ENCODE measurements at places on chromosomes 5 and 9. TPM values are rescaled to one million over a fixed set of nuclear protein-coding genes. Genes with fewer than 3 reads are reported as not detected.

- no peak for DNase-seq
Observed at GRCh38 chr5:104400941-104401340, 838.4 kb upstream of the NUDT12 start.

DNA sequence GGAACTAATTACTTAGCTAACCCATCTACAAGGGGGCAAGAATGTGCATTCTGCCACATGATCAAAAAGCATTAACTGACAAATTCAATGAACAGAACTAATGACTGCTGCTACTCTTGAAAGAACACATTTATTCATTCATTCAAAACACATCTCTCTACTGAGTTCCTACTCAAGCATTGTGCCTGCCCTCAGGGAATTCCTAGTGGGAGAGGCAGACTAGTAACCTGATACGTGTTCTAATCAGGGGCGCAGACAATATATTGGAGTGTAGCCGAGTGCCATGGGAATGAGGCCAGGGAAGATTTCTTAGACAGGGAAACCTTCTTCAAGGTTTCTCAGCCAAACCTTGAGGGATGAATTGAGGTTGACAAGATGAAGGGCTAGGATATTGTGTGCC is 56.7 kb upstream of the PAPPA start:
- no peak for DNase-seq

GRCh38 chr5:122985954-122986721 is 50.4 kb downstream of the PPIC start:
- DNase-seq, result no peak

DNA sequence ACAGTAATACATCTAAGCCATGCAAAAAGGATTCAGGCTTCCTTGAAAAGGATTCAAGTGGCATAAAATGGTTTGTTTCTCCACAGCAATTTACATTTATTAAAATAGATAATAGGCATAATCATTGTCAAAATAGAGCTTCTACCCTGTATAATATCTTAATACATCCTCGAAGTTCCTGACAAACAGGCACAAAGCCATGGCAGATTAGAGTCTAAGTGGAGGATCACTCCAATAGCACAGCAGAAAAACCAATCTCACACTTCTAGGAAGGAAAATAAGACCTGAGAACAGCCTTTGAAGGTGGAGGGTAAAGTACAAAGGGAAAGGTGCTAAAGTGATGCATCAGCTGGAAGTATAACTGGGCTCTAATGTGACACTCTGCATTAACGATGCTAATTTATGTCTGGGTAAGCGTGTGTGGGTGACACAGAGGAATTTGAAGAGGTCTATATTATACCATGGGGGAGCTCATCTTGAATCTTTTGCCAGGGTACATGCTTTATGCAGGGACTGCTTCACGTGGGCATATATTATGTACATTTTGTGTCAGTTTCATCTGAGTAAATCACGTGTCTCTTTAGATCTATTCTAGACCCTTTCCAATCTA is 28.8 kb downstream of the PPP2R2B start:
- no peak for DNase-seq

- DNase-seq, result no peak
Observed at GRCh38 chr9:27791311-27791710, 218.0 kb upstream of the C9orf72 start.

DNA sequence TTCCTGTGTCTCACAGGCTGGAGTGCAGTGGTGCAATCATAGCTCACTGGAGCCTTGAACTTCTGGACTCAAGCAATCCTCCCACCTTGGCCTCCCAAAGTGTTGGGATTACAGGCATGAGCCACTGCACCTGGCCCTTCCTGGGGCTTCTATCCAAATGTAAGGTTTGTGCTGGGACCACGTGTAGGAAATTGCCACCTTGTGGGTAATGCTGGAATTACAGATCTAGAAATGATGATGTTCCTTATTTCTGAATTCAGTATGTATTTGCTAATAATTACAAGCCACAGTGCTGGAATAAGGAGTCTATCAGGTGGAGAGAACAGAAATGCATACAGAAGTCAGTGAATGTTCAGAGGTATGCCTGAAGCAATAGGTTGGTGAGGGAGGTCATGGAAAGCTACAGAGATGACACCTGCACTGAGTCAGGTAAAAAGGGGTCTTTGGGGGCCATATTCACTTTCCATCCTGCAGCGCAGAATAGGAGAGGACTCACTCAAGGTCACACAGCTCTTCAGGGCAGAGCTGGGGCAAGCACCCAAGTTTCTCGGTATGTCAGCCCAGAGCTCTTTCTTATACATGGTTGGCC is 8.8 kb upstream of the IGFBPL1 start:
- no peak for DNase-seq

DNA sequence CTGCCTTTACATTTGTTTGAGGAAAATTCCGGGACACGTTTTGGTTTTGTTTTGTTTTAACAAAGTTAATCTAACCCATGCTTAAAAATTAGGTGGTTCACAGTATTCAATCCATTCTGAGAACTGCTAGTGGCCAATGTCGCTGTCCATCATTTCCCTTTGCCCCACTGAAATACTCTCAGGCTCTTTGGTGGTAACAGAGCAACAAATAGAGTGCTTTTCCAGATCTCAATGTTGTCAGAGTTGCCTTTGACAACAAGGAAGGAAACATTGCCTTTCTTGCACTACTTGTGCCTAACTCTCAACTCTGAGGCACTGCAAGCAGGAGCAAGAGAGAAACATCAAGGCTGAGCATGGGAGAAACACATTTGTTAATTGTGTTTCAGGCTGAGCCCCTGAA is 154.0 kb downstream of the MCTP1 start:
- no peak for DNase-seq

DNA sequence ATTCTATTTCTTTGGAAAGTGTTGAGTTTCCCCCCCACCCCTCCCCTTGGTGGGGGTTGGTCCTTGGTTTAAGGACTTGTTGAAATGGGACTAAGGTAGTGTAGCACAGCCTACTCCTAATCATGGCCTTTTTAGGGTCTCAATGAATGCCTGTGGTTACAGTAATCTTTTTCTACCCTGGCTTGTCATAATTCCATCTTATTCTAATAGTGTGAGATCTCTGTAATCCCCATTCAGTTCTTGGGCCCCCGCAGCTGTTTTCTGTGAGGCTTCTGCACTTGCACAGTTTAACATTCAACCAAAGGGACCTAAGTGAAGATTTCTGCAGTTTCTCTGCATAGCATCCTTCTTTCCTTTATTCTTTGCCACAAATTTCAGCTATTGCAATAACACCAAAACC is 30.7 kb downstream of the TNFSF15 start:
- DNase-seq, result no peak

- DNase-seq, result no peak
Observed at GRCh38 chr9:125428060-125428901, 166.7 kb downstream of the GAPVD1 start.

GRCh38 chr9:12997009-12997408 is 222.2 kb downstream of the LURAP1L start:
- no peak for DNase-seq

- no peak for DNase-seq
Observed at GRCh38 chr9:81669866-81670265, 19.5 kb downstream of the TLE1 start.

GRCh38 chr9:70466976-70467561 is 52.6 kb upstream of the KLF9 start:
- DNase-seq, result no peak

DNA sequence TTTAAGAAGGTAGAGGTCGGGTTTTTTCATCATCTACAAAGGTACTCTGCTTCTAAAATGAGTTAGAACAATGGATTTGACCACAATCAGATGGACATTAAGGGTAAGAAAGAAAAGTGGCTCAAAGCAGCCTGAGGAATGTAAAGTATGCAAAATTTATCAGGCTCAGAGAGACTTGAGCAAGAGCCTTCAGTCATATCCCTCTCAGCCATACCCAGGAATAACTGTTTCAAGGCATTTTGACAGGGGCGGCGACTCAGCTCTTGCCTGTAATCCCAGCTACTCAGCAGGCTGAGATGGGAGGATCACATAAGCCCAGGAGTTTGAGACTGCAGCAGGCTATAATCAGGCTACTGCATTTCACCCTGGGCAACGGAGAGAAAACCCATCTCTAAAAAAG is 38.8 kb upstream of the ANXA2R start:
- no peak for DNase-seq

DNA sequence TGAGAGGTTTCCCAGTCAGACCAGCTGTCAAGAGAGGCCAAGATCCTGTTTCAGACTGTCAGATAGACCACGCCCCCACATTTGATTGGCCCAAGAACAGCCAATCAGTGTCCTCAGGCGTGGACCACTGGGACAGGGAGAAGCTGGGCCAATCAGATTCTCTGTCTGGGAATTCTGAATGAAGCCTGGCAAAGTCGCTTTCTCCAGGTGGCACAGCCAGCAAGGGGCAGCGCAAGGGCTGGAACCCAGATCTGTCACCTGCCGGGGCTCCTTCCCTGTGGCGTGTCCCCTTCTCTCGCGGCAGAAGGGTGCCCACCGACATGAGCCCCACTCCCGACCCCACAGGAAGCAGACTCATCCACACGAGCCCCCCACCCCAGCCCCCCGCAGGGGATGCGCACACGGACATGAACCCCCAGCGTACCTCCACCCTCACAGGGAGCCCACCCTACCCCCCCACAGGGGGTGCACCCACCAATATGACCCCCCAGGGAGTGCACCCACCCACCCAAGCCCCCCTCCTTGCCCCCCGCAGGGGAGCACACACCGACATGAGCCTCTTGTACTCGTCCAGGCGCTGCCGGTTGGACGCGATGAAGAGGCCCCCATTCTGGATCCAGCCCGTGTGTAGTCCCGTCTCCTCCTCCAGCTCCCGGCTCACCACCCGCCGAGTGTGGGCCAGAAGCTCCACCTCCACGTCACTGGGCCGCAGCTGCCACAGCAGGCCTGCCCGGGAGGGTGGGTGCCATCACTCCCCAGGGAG is 6.1 kb downstream of the SARDH start:
- DNase-seq, result peak; percentile 36

DNA sequence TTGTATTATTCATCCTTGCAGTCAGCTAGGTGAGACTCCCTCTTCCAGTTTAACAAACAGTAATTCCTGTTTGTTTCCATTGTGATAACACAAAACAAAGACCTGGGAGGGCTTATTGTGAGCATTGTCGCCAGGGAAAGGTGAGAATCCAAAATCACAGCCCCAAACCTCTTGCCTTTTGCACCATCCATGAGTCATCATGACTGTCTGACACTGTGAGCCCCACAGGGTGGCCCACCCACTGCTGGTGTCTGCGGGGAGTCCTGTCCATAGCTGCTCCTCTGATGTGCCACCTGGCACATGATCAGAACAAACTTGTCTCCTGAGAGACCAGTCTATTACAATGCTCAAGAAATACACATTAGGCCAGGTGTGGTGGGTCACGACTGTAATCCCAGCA is 33.7 kb upstream of the S1PR3 start:
- DNase-seq, result no peak

DNA sequence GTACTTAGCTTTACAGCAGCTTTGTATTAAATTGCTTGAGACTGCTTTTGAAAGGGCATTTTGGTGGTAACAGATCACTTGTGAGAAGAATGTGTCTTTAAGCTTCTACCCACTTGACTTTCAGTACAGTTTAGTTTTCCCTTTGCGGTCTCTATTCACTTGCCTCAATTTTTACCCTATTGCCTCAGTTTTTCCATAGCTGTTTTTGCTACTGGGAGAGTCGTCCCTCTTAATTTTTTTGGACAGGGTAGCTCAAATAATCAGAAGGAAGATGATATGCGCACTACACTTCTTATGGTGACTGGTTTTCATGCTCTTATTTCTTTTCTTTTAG is 18.8 kb downstream of the UGCG start:
- no peak for DNase-seq

DNA sequence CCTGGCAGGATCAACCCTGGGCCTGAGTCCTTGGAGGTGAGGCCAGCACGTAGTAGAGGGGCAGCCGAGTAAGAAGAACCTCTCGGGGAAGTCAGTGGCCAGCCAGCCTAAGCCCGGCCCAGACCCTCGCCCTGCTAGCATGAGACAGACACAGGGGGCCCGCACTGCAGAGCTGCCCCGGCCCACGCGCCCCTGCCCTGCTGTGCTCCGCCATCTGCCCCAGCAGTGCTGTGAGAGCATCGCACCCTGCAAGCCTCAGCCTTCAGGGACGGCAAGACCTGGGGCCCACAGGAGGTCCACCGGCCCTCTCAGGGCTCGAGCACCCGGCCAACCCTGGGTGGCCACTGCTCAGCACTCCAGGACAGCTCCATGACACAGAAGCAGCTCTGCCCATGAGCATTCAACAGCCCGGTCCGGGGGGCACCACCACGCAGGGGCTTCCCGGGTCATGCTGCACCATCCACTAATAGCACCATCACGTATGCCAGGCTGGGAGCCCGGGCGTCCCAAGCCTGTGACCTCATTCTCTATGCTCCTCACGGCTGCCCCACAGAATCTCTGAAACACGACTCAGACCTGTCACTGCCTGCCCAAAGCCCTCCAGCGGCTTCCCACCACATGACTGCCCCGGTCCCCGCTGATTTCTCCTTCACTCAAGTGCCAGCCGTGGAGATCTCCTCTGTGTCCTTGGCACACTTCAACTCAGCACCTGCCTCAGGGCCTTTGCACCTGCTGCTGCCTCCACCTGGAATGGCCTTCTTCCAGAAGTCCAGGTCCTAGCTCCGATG is 38.1 kb downstream of the ADAMTS2 start:
- no peak for DNase-seq

- DNase-seq, result no peak
Observed at GRCh38 chr9:113129884-113130283, 20.9 kb upstream of the SLC31A2 start.

- peak; percentile 62 for DNase-seq
Observed at GRCh38 chr5:73625944-73626811, at the start of gene ARHGEF28. Gene ARHGEF28 (plus strand): TSS chr5:73626196. CDS start chr5:73684852, 58,656 bp downstream.

DNA sequence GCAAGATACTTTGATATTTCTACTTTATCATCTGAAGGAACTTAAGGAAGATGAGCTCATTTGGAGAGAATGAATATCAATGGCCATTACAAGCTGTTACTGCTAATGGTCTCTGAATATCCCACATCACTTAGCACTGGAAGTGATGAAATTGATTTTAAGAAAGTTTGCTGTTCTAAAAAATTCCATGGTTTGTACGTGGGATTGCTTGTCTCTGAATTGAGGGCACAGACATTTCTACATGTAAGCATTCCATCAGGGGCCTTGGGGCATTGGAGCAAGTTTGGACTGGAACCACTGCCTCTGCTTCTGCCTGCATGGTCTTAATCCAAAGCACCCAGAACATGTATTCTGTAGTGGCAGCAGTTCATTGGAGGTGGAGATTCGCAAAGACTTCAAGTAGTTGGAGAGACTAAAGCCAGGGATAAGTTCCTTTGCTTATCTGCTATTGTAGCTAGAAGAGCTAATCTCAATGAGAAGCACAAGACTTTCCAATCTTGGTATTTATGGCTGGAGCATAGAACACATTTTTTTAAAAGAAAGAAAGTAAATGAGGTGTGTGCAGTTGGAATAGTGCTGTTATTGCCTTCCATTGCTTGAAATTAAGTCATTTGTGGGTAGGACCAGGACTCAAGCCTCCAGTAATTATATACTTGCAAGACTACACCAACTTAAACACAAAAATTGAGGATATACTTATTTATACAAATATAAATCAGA is 424.2 kb downstream of the SPATA31D1 start:
- DNase-seq, result no peak

- DNase-seq, result no peak
Observed at GRCh38 chr5:120012431-120012830, 383.1 kb downstream of the FAM170A start.

The FOXD4L5 gene
- not detected for total RNA-seq

The ABITRAM gene
- 7.4 TPM for total RNA-seq

The ADCY2 gene
- 1.1 TPM for total RNA-seq

The ANKRD34B gene
- 0.06 TPM for total RNA-seq

The IFNB1 gene
- total RNA-seq, result not detected

The PHYHD1 gene
- total RNA-seq, result 28.2 TPM

The CYLC2 gene
- total RNA-seq, result not detected

The WDR38 gene
- not detected for total RNA-seq

The DNAI1 gene
- not detected for total RNA-seq

The ACOT12 gene
- not detected for total RNA-seq
